Stimulated activated CD4-positive, alpha-beta T cell treated with anti-CD3 and anti-CD28 coated beads, Interleukin-1b, Interleukin-23, amount 100 ng/mL, for 4 hours (primary cell): ENCODE measurements at places on chromosomes 16 and 17.

DNA sequence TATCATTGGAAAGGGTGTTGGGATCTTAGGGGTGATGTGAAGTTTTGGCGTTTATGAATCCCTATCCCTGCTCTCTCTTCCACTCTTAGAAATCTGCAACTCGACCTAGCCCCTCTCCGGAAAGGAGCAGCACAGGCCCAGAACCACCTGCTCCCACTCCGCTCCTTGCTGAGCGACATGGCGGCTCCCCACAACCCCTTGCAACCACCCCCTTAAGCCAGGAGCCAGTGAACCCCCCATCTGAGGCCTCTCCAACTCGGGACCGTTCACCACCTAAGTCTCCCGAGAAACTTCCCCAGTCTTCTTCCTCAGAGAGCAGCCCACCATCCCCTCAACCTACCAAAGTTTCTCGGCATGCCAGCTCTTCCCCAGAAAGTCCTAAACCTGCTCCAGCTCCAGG is 9.0 kb downstream of the SRRM2 start:
- DNase-seq, result no peak

GRCh38 chr17:64212122-64212521 is 50.9 kb downstream of the TEX2 start:
- DNase-seq, result no peak

DNA sequence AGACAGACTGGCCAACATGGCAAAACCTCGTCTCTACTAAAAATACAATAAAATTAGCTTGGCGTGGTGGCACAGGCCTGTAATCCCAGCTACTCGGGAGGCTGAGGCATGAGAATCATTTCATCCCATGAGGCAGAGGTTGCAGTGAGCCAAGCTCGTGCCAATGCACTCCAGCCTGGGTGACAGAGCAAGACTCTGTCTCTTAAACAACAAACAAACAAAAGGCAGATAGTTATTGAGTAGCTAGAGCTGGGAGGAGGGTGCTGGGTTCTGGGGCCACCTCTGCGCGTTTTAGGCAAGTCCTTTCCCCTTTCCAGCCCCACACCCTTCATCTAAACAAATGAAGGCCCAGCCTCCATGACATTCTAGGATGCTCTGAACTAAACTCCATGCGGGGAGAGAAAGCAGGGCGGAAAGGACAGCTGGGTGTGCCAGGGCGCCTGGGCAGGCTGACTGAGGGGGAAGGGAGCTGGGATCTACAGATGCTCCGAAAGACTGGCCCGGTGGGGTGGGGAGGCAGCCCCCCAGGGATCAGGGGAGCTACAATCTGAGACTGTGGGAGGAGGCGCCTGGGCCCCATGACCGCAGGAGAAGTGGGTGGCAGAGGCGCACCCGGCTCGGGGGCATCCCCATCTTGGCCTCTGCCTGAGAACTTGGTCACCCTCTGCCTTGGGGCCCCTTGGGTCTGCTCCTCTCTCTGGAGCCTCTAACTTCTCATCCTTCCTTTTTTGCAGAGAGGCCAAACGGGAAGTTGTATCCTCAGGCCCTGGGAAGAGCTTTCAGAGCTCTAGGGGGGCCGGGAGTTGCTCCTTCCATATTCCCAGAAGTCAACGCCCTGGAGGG is 910 bp downstream of the ITGAL start:
- DNase-seq, result peak; percentile 24

- no peak for DNase-seq
These were observed 20.5 kb downstream of the PEMT start for GRCh38 chr17:17570798-17571716.

DNA sequence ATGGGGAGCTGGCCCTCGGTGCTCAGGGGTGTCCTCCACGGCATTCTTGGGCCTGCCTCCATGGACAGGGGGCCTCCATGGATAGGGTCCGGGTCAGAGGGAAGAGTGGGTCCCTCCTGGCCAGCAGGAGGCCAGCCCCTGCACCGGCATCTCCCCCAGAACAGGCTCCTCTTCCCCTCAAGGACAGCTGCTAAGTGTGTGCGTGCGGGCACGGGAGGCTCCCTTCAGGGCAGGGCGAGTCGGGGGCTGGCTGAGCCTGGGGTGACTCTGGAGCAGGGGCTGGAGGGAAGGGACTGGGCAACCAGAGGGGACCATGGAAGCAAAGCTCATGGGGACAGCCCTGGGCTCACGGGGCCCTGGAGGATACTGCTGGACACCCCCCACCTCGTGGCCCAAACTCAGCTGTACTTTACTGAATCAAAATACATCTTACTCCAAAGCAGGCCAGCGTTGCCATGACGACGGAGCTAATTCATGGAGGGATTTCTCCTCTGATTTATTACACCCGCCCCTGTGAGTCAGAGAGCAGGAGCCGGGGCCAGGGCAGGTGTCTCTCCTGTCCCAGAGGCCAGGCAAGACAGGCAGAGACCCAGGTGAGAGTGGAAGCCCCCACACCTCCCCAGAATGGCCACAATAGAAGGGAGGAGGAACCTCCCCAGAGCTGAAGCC is 2.1 kb downstream of the CASKIN1 start:
- no peak for DNase-seq
